ENCODE measurements at places on chromosomes 5 and 9. TPM values are rescaled to one million over a fixed set of nuclear protein-coding genes. Genes with fewer than 3 reads are reported as not detected.

Gene TPD52L3
- total RNA-seq = not detected

Gene CXCL14
- total RNA-seq = 26.6 TPM

Gene AKNA
- 44.9 TPM for total RNA-seq

Gene LURAP1L
- total RNA-seq = 21.7 TPM

Gene TRPM6
- 1.3 TPM for total RNA-seq

Gene PRDM9
- total RNA-seq = not detected

Gene SV2C
- not detected for total RNA-seq

Gene LCN15
- 0.32 TPM for total RNA-seq

Gene PCDHA3
- 0.29 TPM for total RNA-seq

Gene WDR38
- not detected for total RNA-seq

Gene CARTPT
- not detected for total RNA-seq

Gene IL7R
- total RNA-seq = 5.2 TPM

Gene PCDHGB3
- 2.7 TPM for total RNA-seq

Gene GDF9
- not detected for total RNA-seq

Gene ANKRD31
- total RNA-seq = 0.13 TPM

Gene MARVELD2
- total RNA-seq = 0.58 TPM

Gene RMI1
- total RNA-seq = 3.6 TPM

Gene IFNA13
- total RNA-seq = not detected

Gene ST6GALNAC6
- total RNA-seq = 109 TPM

Gene ZFP62
- 9.1 TPM for total RNA-seq

Gene C9orf152
- total RNA-seq = not detected
